ENCODE measurements at places on chromosomes 12 and 14.
A peak's percentile ranks its signal among the peaks of the same experiment; 100 is the strongest.

GRCh38 chr12:78759367-78759766 lies 105.2 kb upstream of the SYT1 start:
- DNase-seq: peak; percentile 21

- DNase-seq: no peak
Measured at GRCh38 chr12:130422676-130423075, 85.0 kb downstream of the PIWIL1 start.

GRCh38 chr12:52356031-52356761 lies 11.1 kb downstream of the KRT85 start:
- DNase-seq: no peak

DNA sequence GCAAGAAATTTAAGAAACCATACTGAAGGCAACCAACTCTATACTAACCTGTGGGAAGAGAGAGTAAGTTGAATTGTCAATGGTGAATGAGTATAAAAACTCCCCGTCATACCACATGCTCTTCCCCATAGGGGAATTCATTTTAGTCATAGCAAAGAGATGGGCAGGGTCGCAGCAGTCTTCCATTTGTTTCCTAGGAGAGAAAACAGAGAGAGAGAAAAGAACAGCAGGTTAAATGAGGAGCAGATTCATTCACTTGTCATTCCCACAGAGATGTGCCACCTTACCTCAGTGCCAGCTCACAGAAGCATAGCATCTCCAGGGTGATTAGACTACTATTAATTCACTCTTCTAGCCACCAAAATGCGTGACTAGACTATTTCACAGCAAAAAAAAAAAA lies 47.4 kb downstream of the ST8SIA1 start:
- no peak for DNase-seq

DNA sequence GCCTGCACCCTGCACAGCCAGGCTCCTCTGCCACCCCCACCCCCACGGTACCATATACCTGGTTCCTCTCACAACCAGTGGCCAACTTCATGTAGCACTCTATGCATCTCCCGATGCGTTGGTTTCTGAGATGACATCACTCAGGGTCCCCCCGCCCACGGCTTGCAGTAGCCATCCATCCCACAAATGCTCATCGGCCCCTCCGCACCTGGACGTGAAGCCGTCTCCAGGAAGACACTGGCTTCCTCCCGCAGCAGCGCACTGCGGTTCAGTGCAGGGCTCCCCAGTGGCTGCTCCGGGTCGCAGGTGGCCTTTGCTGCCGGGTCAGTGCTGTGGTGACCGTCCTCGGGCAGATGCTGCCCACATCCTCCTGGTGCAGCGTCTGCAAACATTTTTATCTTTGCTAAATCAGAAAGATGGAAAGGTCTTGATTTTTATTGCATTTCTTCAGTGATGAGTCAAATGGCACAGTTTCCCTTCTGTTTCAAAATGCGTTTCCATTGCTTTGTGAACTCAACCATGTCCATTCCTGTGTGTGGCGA lies 27.5 kb upstream of the MMP17 start:
- DNase-seq: no peak

DNA sequence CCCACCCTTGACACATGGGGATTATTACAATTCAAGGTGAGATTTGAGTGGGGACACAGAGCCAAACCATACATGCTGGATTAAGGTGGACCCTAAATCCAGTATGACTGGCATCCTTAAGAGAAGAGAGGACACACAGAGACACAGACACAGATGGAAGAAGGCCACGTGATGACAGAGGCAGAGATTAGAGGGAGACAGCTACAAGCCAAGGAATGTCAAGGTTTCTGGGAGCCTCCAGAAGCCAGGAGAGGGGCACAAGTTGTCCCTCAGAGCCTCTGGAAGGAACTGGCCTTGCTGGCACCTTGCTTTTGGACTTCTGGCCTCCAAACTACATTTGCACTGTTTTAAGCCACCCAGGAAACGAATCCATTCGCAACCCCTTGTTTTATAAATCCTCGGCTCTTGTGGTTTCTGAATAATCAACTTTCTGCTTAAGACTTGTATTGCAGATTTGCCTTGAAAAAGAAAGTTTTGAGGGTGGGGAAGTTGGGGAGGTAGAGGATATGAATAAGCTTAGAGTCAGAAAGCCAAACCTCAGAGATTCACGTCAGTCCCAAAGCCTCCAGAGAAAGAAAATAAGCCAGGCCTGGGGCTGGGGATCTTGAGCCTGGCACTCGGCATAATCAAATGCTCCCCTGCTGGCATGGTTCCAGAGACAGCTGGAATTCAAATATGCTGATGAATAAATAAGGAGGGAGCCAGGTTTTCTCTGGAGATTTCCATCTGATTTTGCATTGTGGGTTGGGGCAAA lies 224.2 kb upstream of the PWP1 start:
- peak; percentile 68 for DNase-seq

GRCh38 chr14:73249564-73250316 lies 12.4 kb downstream of the PAPLN start:
- DNase-seq: no peak

GRCh38 chr14:104676694-104677511 lies 12.5 kb upstream of the INF2 start:
- no peak for DNase-seq

GRCh38 chr12:131699434-131699833 lies 11.5 kb upstream of the SFSWAP start:
- no peak for DNase-seq

Data from muscle of back (tissue), 13 donors.